ENCODE measurements at places on chromosomes 7 and 10.

GRCh38 chr7:145293228-145293701 is 457.4 kb upstream of the TPK1 start:
- DNase-seq, result no peak

DNA sequence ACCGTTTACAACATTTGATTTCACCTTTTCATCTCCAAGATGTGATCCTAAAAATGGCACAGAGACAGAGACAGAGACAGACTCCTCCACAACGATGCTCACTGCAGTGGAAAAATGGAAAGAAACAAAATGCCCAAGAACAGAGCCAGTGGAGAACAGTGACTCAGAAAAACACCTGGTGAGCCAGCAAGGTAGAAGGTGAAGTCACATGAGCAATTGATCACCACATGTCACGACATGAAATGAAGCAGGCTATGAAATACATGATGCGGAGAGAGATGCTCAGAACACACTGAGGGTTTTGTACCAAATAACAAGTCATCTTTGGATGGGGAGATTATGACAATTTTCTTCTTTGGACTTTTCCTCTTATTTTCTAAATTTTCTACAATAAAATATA is 3.5 kb downstream of the MSMB start:
- DNase-seq, result no peak

- DNase-seq, result no peak
Measured at GRCh38 chr10:47166405-47166777, 133.6 kb upstream of the GDF10 start.

DNA sequence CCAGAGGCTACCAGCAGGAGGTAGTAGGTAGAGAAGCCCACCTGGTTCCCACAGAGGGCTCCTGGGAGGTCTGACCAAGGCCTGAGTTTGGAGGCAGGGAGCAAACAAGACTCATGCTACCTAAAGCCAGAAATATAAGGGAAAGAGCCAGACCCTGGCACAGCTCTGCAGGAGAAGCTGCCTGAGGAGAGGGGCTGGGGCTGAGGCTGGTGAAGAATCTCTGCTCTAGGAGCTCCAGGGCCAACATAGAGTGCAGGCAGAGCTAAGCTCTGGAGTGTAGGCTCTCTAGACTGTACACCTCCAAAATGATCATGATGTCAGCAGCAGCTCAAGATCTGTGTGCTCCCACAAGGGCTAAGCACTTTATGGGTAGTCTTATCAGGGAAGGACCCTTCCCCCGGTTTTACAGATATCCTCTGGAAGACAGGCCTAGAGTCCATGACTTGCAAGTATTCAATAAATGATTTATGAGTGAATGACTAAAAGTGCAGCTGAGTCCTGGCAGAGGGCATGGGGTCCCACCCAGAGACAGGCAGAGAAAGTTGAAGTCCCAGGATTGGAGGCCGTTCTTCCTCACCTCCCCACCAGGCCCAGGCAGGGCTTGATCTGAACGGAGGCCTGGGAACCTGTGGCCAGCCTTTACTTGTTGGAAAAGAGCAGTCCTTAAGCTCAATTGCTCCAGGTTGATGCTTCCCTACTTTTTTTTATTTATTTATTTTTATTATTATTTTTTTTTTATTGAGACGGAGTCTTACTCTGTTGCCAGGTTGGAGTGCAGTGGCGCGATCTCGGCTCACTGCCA is 71.5 kb upstream of the LRRC4 start:
- DNase-seq, result no peak

DNA sequence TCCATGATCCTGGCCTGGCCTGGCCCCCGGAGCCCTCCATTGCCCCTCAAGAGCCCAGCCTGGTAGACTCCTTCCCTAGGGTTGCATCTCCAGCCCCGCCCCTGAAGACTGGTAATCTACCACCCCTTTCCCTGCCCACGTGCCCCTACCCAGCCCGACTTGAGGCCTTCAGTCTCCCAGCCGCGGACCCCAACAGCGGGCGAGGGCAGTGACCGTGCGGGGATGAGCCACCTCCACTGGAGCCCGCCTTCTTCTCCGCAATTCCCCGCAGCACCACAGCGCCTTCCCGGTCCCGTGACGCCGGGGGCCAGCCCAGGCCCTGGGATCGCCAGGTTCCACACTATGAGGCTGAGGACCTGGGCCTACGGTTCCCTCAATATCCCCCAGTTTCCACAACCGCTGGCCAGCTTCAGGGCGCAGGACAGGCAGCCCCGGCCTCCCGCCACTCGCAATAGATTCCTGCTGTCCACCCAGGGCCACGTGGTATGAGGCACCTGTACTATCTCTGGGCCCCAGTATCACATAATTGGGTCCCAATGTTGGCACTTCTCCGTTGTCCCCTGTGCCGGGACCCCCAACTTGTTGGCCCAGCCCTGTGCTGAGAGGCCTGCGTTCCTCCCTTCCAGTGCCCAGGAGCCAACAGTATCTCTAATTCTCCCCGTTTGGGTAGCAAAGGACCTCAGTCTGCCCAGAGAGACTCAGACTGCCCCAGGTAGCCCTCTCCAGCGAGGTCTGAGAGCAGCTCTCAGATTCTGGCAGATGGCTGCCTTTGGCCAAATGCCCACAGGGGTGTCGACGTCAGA is 1.1 kb upstream of the GPRIN2 start:
- DNase-seq, result no peak

- no peak for DNase-seq
Measured at GRCh38 chr10:113487154-113487553, 65.7 kb upstream of the HABP2 start.

DNA sequence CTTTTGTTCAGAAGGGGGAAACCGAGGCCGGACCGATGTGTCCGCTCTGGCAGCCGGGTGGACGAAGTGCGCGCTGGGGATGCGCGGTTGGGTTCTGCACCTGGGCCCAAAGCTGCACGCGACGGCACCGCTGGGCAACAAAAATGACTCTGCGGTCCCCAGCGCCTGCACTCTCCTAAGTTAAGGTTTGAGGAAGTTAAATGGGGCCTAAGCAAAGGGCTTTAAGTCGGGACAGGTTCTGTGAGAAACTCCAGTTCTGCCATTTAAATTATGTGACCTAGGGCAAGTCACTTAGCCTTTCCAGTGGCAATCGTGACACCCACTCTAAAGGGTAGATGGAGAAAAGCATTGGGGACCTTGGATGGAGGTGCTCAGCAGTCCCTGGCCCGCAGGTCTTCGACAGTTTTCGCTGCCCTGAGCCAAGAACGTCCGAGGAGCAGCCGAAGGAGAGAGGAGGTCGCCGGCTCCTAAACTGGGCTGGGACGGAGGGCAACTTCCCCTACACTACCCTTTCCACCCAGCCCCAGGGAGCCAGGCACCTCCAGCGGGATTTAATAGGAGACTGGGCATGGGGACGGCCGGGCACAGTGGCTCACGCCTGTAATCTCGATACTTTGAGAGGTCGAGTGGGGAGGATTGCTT is 534 bp upstream of the ACBD5 start:
- peak; percentile 14 for DNase-seq

- DNase-seq, result no peak
Measured at GRCh38 chr7:108511939-108512338, 14.0 kb downstream of the PNPLA8 start.

DNA sequence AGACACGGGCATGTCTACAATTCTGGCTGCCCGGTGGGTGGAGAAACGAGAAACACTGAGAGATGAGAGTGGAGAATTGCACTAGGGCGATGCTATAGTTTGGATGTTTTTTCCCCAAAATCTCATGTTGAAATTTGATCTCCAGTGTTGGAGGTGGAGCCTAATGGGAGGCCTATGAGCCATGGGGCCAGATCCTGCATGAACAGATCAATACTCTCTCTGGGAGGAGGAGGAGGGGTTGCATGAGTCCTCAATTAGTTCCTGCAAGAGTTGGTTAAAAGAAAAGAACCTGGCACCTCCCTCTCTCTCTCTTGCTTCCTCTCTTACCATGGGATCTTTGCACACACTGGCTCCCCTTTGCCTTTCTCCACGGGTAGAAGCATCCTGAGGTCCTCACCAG is 299.1 kb downstream of the CALN1 start:
- DNase-seq, result no peak

- DNase-seq, result no peak
Measured at GRCh38 chr10:44105696-44106095, 279.2 kb downstream of the CXCL12 start.

DNA sequence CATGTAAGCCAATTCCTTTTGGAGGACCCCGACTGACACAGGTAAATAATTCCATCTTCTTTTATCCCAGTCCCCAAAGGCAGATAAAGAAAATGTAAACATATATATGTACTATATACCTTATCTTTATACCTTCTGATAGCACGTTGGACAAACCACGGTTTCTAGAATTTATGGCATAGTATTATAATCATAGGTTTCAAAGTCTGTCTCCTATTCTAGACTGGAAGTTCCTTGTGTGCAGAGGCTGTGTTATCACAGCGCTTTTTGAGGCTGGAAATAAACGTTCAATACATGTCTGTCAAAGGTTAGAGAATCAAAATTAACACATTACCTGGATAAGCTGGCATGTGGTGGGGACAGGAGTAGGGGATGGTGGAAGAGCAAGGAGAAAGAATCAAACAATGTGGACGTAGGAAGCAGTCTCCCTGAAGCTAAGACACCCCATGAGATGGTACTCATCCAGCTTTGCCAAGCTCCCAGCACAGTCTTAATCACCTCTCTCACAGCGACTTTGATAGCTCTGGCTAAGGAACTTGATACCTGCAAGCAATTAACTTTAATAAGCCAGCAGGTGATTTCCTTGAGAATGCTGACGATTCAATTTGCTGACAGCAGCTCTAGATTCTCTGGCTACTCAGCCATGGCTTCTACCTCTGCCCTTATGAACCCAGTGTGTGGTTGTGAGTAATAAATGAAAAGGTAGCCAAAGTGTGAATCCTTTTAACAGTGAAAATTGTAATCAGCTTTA is 208.4 kb upstream of the LRRTM3 start:
- DNase-seq, result no peak

GRCh38 chr10:78588194-78588811 is 480.5 kb upstream of the ZMIZ1 start:
- peak; percentile 22 for DNase-seq

- no peak for DNase-seq
Measured at GRCh38 chr10:23373156-23373555, 28.6 kb upstream of the C10orf67 start.

DNA sequence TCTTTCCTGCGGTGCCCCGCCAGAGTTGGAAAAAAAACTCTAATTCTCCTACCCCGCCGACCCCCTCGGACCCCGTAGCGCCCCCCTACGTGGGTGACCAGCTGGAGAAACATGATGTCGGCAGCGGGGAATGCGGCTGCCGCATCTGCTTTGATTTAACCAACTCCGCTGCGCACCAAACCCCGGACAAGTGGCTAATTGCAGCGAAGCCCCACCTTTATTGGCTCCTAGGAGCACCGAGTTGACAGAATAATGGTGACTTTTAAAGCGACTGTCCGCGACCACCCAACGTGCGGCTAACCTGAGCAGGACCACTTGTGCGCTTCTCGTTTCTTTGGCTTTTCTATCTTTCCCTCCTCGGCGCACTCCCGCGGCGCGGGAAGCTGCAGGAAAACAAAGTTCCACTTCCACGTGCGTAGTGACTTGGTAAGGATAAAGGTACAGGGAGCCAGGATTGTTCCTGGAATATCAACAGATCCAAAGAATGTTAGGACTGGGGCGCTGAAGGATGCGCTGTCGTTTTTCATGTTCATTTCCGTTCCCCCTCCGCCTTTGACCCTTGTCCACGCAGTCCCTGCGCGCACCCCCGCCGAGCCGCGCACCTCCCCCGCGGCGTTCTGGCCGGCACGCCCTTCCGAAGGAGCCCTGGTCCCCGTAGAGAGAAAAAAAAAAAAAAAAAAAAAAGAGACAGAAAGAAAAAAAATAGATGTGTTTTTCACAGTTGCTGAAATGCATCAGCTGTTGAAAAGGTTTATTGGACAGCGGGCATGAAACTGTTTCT is 1.4 kb downstream of the WNT16 start:
- no peak for DNase-seq

DNA sequence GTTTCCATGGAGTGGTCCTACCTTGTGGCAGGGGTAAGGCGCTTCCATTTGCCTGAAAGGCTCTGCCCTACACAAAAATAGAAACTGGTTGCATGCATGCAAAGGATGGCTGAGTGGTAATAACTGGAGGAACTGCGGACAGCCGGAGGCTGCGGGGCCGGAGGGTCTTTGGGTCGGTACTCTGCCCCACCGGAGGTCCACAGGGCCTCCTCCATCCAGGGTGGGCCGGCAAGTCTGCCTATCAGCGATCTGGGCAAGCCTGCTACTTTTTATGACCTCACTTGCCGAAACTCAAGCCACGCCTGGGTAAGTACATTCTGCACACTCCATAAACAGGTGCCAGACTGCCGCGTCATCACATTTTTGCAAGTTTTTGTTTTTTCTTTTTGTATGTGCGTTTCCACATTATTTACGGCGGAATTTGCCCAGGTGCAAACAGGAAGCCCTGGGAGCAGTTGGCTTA is 30.0 kb downstream of the TACC2 start:
- no peak for DNase-seq

DNA sequence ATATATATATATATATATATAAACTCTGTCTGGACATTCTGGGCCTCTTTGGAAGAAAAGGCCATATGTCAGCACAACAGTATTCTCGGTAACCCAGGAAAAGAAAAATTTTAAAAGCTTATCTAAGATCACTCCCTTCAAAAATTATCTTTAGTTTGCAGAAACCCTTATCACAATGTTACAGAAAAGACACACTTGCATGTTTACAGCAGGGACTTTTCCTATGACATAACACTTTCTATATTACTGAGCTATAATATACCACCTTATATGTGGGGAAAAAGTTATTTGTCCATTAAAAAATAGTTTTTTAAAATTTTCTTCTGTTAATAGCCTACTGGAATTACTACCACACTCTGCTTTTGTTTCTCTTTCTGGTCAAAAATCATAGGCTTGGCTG is 25.4 kb downstream of the ANKRD61 start:
- DNase-seq, result no peak

GRCh38 chr10:119358152-119358512 is 150.8 kb downstream of the GRK5 start:
- DNase-seq, result no peak

DNA sequence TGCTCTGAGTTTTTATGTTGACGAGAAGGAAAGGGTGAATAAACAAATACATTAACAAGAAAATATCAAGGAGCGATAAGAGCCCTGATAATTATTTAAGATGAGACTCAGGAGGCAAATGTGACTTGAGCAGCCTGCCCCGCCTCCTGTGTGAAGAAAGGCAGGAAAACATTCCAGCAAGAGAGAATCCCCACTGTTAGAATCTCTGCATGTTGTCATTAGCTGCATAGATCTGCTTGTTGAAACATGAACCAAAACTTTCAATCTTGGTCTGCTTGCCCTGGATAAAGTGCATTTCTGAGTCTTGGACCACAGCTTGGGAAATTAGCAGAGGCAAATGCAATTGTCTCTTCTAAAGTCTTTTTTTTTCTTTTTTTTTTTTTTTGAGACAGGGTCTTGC is 120.0 kb downstream of the DPP6 start:
- no peak for DNase-seq
